ENCODE measurements at places on chromosomes 3 and 15. TPM values are rescaled to one million over a fixed set of nuclear protein-coding genes. Genes with fewer than 3 reads are reported as not detected.

GRCh38 chr3:191263365-191263764 is 64.3 kb downstream of the OSTN start:
- DNase-seq = no peak

DNA sequence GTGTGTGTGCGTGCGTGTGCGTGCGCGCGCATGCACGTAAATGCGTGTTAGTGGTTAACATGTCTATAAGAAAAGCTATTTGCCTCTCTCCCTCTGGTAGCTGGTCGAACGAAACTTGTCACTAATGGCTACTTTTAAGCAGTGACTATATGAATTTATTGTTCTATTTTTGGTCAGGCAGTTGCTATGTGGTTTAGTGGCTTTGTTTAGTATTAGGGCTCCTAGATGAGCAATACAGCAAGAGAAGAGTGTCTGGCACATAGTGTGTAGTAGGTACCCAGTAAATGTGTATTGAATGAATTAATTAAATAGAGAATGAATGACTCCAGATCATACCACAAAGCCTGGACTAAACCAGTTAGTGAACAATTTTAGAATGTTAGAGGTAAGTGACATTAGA is 171.6 kb downstream of the PPM1L start:
- no peak for DNase-seq

- DNase-seq = no peak
Measured at GRCh38 chr3:35784169-35784568, 144.8 kb downstream of the ARPP21 start.

- peak; percentile 91 for DNase-seq
Measured at GRCh38 chr15:74209997-74210671, 7.5 kb upstream of the STRA6 start.

DNA sequence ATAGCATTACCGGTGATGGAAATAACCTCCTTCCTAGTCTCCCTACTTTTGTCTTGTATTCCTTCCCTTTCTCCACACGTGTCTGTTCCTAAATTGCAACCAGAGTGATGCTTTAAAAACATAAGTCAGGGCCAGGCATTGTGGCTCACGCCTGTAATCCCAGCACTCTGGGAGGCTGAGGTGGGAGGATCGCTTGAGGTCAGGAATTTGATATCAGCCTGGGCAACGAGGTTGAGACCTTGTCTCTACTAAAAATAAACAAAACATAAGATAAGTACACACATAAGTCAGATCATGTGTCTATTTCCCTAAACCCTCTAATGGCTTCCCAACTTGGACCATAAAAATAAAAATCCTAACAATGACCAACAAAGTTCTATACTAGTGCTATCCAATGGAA is 18.4 kb downstream of the ARMC8 start:
- peak; percentile 6 for DNase-seq

GRCh38 chr15:69653846-69654245 is 201.2 kb downstream of the RPLP1 start:
- no peak for DNase-seq

DNA sequence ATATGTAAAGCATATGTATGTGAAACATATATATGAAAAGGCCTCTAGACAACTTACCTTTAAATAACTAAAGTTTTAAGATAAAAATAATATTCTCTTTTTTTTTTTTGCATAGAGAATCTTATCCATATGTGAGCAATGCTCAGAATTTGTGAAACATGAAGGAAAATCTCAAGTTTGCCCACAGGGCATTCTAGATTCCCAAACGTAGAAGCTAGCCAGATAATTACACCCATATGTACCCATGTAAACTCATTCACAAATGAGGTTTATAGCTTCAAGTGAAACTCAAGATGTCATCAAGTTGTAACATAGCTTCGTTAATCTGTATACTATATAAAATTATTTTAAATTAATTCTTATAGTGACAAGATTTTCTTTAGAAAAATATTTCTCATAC is 537.3 kb upstream of the NR2F2 start:
- DNase-seq = no peak

- DNase-seq = no peak
Measured at GRCh38 chr3:5442106-5442785, 254.7 kb downstream of the EDEM1 start.

DNA sequence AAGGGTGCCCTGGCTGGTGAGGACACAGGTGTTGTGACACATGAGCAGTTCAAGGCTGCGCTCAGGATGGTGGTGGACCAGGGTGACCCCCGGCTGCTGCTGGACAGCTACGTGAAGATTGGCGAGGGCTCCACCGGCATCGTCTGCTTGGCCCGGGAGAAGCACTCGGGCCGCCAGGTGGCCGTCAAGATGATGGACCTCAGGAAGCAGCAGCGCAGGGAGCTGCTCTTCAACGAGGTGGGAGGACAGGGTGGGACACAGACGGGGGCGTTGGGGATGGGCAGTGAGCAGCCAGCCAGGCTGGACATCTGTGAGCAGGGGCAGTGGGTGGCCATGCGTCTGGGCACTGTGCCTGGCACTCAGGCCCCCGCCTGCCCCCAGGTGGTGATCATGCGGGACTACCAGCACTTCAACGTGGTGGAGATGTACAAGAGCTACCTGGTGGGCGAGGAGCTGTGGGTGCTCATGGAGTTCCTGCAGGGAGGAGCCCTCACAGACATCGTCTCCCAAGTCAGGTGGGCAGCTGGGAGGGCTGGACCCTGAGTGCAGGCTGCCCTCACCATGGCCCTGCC is 10.3 kb downstream of the ANKRD63 start:
- peak; percentile 45 for DNase-seq

DNA sequence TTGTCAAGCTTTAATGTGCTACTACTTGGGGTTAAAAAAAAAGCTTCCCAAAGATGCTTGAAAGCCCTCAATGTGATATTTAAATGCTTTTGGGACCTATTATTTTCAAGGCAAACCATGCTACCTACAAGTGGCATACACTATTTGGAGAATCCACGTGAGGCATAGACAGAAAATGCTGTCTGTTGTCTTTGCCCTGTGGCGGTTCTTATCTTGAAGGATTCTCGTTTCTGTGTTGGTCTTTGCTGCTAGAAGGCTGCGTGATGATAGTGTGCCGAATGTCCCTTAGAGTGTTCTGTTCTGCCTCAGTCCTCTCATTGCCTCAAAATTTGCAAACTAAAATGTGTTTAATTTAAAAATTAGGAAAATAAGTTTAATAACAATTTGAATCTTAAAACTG is 356.2 kb upstream of the RARB start:
- no peak for DNase-seq

- peak; percentile 15 for DNase-seq
Measured at GRCh38 chr15:32861174-32861573, 143.4 kb downstream of the GREM1 start.

GRCh38 chr15:77487469-77487842 is 66.8 kb downstream of the HMG20A start:
- no peak for DNase-seq

The ATP10A gene
- total RNA-seq = 7.5 TPM

The IQCF5 gene
- not detected for total RNA-seq

The SLC15A2 gene
- 0.17 TPM for total RNA-seq

The NSUN3 gene
- 11.2 TPM for total RNA-seq

The MORC1 gene
- total RNA-seq = not detected

The CAV3 gene
- total RNA-seq = not detected

The KLHL40 gene
- total RNA-seq = not detected
